IPS-NIHi11 (cell line): ENCODE measurements at places on chromosomes 7 and 10.
A peak's percentile ranks its signal among the peaks of the same experiment; 100 is the strongest.

GRCh38 chr7:134922720-134923704 is 63.3 kb upstream of the AGBL3 start:
- DNase-seq: no peak

- no peak for DNase-seq
Measured at GRCh38 chr7:149228831-149229471, 10.5 kb upstream of the ZNF212 start.

DNA sequence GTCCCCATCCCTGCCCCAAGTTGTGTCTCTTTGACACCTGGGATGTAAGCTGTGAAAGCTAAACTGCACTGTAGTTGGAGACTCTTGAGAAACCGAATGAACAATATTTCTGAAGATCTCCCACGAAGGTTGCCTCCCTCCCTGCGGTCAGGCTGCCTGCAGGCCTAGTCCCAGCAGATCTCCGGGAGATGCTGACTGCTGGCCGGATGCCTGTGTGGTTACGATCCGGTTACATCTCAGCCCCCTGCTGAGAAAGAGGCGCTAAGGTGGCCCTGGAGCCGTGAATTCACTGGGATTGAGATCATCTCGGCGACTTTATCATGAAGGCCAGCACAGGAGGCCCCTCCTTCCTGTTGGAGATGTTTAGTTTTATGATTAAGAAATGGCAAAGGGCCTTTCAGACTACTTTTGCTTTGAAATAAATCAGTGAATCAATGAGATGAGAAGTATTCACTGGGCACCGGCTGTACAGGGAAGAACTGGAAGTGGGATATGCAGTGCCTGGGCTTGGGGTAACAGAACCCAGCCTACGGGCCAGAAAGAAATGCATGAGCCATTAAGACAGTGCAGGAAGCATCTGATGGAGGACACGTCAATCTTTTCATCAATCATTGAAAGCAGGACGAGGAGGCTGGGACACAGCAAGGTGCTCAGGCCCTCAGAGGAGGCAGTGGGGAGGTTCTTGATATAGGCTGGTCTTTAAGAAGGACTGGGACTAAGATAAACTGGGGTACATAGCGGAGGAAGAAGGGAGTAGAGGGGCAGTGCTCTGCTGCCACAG is 177.6 kb downstream of the PRKAG2 start:
- DNase-seq: no peak

- no peak for DNase-seq
Measured at GRCh38 chr7:118232837-118233236, 8.3 kb downstream of the ANKRD7 start.

DNA sequence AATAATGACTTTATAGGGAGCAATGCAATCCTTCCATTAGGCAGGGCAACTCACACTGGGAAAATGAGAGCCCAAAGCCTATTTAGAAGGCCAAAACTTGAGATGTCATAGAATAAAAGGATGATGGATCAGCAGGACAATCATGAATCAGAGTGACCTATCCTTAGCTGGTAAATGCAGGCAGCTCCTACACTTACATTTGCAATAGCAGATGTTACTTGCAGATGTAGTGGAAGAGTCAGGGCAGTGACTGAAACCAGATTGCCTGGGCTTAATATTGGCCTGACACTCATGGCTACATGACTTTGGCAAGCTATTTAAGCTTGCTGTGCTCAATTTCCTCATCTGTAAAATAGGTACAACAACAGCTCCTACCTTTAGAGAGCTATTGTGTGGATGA is 98.7 kb downstream of the PRTFDC1 start:
- DNase-seq: no peak

DNA sequence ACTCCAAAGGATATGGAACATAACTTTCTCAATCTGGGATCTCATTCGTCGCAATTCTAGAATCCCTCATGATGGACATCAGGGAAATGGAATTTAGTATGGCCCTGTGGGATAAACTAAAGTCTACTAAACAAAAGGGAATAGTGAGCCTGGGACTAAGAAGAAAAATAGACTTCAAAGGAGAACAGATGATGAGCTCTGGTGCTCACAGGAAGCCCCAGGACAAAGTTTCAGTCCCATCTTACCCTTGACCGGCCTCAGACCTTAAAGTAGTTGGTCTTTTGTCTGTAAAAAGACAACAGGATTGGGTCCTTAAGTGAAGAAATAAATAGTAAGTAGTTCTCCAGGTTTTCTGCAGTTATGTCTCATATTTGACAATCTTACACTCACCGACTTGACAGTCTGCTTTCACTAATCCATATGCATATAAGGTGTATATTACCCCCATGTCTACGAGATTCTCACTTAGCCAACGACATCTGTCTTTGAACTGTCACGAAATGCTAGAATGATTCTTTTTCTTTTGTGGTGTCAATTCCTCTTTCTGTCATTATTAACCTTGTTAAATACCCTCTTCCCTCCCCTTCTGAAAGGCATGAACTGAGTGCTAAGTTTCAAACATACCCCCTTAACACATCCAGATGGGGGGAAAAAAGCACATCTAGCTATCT is 10.9 kb upstream of the IKZF1 start:
- no peak for DNase-seq

DNA sequence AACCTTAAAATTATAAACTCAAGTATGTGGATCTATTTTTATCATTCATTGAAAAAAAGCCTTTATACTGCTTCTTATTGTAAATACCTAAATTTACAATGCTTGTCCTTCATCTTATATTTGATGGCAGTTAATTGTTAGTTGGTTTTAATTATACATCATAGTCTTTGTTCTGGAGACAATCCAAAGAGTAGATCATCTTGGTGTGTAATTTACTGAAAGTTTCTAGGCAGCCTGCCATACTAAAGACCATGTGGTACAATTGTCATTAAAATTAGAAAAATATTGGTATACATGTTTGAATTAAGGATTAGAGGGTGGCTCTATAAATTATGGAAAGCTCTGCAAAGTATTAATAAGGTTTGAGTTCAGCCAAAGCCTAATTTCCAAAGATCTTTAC is 231.4 kb downstream of the KCND2 start:
- no peak for DNase-seq

- DNase-seq: no peak
Measured at GRCh38 chr7:24440892-24441291, 132.4 kb upstream of the PALS2 start.

DNA sequence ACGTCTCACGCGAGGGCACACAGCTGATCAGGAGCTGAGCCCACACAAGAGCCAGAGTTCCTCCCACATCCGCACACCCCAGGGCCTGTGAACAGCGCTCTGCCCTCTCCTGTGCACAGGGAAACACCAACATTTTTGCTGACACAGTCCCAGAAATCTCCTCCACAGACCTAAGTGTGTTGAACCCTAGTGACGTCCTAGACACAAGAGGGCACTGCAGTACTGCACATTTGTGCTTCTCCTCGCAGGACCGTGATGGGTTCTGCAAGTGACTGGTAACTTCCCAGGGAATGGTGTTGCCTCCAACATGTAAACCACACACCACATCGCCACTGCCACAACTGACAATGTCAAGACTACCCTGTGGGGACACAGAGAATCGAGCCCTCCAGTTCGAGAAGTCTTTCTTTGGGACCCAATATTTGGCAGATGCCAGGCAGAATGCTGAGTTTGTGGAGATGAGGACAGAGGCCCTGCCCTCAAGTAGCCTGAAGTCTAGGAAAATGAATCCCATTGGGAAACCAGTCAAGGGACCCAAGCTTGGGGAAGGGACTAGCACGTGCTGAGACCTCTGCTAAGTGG is 170.3 kb downstream of the PAXIP1 start:
- peak; percentile 28 for DNase-seq

GRCh38 chr10:59580026-59580863 is 129.4 kb downstream of the SLC16A9 start:
- peak; percentile 25 for DNase-seq

DNA sequence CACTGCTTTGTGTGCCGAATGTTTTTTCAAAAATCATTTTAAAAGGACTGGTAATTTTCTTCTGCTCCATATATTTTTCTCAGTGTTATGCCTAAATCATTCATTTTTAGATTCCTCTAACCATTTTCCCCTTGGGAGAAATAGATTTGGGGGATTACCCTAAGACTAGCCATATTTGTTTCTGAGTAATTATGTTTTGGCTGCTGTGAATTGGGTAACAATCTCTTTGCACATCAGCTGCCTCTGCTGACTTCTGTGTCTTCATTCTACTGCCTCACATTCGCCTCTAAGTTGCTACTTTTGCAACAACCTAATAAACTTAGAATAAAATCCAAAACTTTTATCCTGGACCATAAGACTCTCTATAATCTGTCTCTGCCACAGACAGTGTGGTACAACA is 18.5 kb upstream of the MRC1 start:
- DNase-seq: no peak
